T-helper 2 cell (primary cell): ENCODE measurements at places on chromosomes 6 and 20.
A peak's percentile ranks its signal among the peaks of the same experiment; 100 is the strongest.

DNA sequence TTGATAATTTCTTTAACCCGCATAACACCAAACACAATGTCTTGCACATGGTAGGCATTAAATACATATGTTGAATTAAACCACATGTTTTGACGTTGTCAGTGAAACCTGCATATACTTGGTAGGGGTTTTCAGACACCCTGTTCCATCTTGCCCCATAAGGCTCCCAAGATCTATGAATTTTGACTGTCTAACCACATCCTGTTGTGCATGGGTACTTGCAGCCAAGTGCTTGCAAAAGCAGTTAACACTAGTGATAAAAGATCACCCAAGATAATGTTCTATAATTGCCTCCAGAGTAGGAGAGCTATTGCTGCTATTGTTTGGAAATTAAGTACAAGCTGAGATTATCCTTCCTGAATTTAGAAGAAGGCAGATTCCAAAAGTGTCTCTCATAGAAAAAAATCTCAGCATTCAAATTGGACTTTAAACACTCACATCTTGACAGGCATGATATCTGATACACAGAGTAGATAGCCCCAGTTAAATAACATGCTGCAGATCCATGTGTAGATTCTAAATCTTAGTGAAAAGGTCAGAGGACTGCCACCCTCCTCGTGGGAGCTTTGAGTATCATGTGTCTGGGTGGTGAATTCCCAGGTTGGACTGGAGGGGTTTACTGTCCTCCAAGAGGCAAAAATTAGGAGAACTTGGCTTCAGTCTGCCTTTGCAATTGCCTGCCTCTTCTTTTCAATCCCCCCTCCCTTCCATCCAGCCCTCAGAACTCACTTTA lies 25.8 kb upstream of the CCN6 start:
- DNase-seq: no peak

DNA sequence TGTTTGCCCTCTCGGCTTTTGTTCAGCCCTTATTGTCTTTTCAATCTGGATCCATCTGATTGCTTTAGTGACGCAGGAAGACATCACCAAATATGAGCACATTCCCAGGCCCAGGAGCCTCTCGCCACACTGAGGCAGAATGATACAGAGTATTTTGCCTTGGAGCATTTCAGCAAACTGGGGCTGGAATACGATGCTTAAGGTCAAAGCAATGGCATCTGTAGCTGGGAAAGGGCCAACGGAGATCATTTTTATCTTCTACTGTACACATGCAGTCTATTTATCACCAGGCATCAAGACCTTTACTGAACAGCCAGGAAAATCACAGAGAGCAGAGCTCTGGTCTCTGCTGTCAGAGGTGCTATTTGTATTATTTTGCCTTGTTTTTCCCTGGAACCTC lies 655.3 kb downstream of the RNF144B start:
- no peak for DNase-seq

- DNase-seq: no peak
Measured at GRCh38 chr6:15453622-15454021, 207.8 kb downstream of the JARID2 start.

GRCh38 chr6:345747-346385 lies 45.7 kb upstream of the IRF4 start:
- no peak for DNase-seq

GRCh38 chr6:154157082-154157481 lies 118.0 kb downstream of the OPRM1 start:
- DNase-seq: no peak

GRCh38 chr6:126722411-126722810 lies 382.5 kb downstream of the CENPW start:
- DNase-seq: no peak

- no peak for DNase-seq
Measured at GRCh38 chr6:90434094-90434493, 137.5 kb upstream of the BACH2 start.

- no peak for DNase-seq
Measured at GRCh38 chr6:44255105-44255808, 2.1 kb downstream of the SLC35B2 start.

DNA sequence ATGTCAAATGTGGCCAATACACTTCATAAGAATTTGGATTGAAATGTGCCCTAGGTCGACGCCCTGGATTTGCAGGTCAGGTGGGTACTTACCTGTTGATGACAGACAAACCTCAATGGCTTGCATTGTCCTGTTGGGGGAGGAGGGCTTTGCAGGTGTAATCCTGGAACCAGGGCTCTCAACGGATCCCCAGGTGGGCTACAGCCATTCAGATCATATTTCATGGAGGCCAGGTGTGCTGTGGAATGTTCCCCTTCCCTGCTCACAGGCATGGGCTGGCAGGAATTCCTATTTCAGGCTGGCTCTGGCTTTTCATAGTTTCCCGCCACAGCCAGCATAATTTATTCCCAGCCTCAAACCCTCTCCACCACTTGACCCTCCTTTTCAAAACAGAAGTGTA lies 254.7 kb downstream of the SMOC2 start:
- DNase-seq: no peak

- no peak for DNase-seq
Measured at GRCh38 chr6:73299151-73299971, 36.4 kb upstream of the KHDC1 start.

- peak; percentile 31 for DNase-seq
Measured at GRCh38 chr6:81820980-81821379, 68.5 kb upstream of the TENT5A start.

DNA sequence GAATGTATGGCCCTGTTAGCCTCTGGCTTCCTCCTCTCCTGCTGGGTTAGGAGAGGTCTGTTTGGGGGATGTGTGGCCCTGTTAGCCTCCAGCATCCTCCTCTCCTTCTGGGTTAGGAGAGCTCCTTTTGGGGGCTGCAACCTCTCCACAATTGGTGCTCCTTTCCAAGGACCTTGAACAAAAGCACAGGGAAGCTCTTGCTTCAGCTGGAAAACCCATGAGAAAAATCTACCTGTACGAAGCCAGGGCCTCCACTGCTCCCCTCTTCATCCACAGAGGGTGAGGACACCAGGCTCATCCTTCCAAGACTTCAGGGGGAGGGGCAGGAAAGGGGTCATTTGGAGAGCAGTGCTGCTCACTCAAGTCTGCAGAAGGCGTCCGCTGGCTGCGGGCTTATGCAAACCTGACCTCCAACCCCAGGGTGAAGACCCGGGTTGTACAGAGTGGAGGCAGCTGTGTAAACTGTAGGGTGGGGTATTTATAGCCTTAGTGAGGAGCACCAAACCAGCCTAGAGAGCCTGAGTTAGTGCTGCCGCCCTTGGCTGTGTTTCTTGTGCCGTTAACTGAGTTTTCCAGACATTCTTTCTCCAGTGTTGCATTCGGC lies 62.1 kb downstream of the SLC24A3 start:
- no peak for DNase-seq

GRCh38 chr6:137399881-137400443 lies 94.2 kb downstream of the OLIG3 start:
- no peak for DNase-seq

GRCh38 chr6:34143884-34144580 lies 1.9 kb downstream of the GRM4 start:
- peak; percentile 27 for DNase-seq

DNA sequence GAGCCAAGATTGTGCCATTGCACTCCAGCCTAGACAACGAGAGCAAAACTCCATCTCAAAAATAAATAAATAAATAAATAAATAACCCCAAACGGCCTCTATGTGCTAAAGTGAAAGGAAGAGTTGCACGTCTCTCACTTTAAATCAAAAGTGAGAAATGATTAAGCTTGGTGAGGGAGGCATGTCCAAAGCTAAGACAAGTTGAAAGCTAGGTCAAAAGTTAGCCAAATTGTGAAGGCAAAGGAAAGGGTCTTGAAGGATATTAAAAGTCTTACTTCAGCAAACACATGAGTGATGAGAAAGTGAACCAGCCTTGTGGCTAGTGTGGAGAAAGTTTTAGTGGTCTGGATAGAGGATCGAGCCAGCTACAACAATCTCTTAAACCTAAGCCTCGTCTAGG lies 14.3 kb downstream of the ZBP1 start:
- no peak for DNase-seq

- no peak for DNase-seq
Measured at GRCh38 chr20:10939331-10939941, 265.6 kb upstream of the JAG1 start.

- no peak for DNase-seq
Measured at GRCh38 chr20:62183426-62184142, 756 bp downstream of the MTG2 start.

GRCh38 chr6:14728396-14729024 lies 517.4 kb upstream of the JARID2 start:
- DNase-seq: no peak

DNA sequence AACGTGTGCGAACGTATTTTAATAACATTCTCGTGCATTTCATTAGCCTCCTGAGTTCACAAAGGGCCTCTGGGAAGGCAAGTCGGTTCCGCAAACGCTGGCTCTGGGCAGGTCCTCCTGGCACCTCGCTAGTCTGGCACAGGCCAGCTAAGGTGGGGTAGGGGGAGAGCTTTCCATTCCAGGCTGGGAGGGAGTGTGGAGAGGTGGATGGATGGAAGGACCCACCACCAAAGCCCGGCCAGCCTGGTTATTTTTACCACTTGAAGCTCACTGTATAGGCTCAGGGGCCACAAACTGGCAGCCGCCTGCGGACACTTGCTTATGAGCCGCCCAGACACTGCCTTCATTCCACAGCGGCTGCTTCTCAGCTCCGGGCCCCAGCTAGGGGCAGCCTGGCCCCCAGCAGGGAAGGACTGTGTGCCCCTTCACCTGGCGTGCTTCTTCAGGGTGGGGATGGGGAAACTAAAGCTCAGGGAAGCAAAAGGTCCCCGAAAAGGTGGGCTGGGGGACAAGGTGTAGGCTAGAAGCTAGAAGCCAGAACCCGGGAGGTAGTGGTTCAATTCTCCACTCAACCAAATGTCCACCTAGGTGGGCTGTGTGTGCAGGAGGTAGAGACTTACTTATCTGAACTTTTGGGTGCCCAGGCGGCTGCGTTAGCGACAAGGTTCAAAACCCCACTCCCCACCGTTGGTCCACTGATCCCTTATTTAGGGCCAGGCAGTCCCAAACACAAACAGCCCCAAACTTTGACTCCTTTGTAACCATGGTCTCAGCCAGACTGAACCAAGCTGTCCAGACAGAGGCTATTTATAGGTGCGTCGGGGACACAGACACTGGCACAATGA lies 1.7 kb downstream of the PMEPA1 start:
- DNase-seq: no peak

GRCh38 chr6:34358389-34358905 lies 34.0 kb downstream of the NUDT3 start:
- DNase-seq: no peak

GRCh38 chr6:168216751-168217191 lies 102.8 kb downstream of the DACT2 start:
- no peak for DNase-seq

GRCh38 chr6:8499540-8499939 lies 64.2 kb upstream of the SLC35B3 start:
- no peak for DNase-seq
